Thyroid gland (tissue), 4 donors: ENCODE measurements at places on chromosomes 5 and 9. TPM values are rescaled to one million over a fixed set of nuclear protein-coding genes. Genes with fewer than 3 reads are reported as not detected.

ST6GALNAC4 gene
- total RNA-seq, result 14.6 TPM

DNA sequence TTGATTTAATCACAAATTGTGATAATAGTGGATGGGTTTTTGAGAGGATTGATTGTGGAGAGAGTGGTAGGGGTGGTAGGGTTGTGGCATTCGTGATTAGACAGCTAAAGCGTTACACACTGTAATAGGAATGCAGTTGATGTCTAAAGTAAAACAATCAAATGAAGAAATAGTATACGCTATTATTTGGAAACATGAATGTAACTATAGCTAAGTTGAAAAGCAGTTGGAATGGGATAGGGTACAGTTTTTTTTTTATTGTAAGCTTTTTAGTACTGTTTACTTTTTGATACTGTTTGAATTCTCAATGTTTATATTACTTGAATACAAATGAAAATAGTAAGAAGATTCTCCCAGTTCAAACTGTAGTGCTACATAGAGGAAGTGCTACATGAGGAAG, 51.8 kb downstream of the RANBP17 start:
- DNase-seq, result no peak

GRCh38 chr5:56259002-56259511, 25.9 kb upstream of the ANKRD55 start:
- DNase-seq, result no peak

RIOK2 gene
- total RNA-seq, result 11.0 TPM

DNA sequence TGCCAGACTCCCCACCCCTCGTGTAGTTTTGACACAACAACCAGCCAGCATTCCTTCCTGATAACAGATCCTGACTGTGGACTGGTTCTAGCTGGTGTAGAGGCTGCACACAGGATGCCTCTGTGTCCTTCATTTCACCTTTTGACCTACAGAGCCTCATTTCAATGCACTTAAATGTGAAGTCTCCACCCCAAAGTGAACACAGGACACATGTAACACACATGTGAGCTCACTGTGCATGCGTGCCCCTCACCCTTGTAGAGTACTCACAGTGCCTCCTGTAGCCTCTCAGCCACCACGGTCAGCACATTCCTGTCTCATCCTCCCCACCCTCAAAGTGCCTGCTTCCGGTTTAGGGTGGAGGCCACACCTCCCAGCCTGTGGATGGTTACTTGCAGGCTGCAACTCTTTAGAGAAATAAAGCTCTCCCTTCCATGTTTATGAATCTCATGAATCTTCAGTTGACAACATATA, 11.6 kb upstream of the NKD2 start:
- DNase-seq, result no peak

PCDHA10 gene
- total RNA-seq, result 11.8 TPM

- DNase-seq, result no peak
Measured at GRCh38 chr9:119991797-119992196, 588.2 kb downstream of the CDK5RAP2 start.

DNA sequence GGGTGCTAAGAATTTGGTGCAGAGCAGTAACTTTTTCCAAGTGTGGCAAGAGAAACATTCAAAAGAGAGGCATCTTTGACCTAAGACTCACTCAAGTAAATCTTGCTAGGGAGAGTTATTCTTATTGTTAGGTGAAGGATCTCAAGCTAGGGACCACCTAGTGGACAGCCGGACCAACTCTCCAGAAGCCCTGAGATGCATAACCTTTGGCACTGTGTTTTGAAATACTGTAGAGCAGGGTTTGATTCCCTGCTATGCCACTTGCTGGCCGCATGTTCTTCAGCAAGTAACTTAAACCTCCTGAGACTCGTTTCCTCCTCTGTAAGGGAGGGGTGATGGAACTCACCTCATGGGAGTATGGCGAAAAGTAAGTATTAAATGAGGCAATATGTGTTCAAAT, 336.1 kb upstream of the ADAMTSL1 start:
- no peak for DNase-seq

LCN9 gene
- not detected for total RNA-seq

DNA sequence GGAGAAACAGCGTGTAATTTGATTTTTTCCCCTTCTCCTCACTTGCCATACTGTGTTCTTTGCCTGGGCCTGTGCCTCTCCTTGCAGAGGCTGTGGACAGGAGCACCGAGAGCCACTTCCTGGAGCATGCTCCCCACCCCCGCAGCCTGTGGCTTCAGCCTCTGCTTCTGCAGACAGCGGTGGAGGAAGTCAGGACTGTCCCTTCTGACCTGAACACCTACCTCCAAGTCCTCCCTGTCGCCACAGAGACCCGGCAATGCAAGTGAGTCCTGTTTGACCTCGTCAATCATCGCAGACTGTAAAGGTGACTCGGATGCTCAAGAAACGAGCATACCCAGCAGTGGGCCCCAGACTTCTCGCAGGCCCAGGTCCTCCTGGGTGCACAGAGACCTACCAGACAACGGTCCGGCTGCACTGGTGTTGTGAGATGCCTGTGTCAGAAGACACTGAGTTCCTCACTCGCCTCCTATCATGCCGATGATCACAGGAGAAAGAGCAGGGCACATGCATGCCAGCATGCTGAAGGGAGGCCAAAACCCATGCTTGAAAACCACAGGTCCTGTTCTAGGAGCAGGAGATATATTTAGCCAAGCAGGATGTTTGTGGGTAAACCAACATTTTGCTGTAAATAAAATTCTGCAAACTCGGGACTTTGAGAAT, 198.8 kb downstream of the AUH start:
- DNase-seq, result no peak

DNA sequence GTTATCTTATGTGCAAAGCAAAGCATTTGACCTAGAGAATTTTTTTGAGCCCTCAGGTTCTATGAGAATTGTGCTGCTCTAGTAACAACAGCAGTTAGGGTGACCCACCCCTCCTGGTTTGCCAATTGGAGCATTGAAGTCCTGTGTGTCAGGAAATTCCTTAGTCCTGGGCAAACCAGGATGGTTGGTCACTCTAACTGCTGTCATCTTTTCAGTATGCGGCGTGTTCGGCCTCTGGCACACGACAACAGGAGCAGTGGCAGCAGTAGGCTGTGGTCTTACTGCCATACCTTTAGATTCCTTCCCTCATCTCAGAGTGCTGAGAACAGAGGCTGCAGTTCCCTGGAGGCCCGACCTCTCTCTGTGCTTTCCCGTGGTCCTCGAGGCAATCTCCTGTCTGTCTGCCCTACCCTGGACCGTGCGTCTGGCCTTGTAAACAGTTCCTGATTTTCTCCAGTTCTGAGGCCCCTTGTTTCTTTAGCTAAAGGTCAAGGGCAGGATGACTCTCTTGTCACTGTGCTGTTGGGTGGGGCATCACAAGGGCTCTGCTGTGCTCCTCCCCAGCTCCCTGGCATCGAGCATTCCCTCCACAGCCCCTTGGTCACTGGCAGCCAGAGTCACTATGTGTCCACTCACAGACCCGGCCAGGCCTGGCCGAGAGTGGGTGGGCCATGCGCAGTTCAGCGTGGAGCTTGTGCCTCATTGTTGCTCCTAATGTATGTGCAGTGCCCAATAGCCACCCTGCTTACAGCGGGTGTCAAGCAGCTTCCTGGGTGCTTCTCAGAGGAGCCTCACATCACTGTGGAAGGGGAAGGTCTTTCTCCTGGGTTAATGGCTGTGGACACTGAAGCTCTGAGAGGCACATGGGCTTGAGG, 18.5 kb upstream of the COL15A1 start:
- DNase-seq, result no peak

DNA sequence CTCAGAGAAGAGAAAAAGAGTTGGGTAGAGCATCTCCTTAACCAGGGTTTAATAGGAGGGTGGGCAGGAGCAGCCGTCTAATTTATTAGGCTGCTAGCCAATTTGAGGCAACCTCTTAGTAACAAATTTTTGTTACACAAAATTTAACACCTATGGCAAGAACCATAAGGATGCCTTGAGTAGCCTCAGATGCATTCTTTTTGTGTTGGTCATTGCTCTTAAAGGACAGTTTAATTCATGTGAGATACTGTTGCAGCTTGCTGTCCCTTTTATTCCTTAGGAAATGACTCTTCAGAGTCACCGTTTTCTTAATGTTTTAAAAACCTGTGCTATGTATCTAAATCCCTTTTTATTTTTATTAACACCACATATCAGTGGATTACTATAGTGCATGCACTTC, 255.1 kb downstream of the MAST4 start:
- no peak for DNase-seq

DNA sequence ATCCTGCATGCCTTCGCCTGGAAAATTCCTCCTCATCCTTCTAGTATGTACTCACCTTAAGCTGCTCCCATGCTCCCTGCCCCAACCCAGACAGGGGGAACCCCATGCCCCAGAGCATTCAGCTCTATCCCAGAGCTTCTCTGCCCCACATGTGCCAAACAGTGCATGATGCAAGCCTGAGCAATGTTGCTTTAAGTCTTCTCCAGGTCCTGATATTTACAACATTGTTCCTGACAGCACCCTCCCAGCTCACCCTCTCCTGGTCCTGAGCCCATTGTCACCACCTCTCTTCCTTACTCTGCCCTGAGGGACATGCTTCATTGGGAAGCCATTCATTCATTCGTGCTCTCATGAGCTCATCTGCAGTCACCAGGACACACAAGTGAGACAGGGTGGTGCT, 23.4 kb upstream of the BARX1 start:
- no peak for DNase-seq

PLCXD3 gene
- 1.4 TPM for total RNA-seq
